CD14-positive monocyte (primary cell): ENCODE measurements at places on chromosomes 5 and 9.

DNA sequence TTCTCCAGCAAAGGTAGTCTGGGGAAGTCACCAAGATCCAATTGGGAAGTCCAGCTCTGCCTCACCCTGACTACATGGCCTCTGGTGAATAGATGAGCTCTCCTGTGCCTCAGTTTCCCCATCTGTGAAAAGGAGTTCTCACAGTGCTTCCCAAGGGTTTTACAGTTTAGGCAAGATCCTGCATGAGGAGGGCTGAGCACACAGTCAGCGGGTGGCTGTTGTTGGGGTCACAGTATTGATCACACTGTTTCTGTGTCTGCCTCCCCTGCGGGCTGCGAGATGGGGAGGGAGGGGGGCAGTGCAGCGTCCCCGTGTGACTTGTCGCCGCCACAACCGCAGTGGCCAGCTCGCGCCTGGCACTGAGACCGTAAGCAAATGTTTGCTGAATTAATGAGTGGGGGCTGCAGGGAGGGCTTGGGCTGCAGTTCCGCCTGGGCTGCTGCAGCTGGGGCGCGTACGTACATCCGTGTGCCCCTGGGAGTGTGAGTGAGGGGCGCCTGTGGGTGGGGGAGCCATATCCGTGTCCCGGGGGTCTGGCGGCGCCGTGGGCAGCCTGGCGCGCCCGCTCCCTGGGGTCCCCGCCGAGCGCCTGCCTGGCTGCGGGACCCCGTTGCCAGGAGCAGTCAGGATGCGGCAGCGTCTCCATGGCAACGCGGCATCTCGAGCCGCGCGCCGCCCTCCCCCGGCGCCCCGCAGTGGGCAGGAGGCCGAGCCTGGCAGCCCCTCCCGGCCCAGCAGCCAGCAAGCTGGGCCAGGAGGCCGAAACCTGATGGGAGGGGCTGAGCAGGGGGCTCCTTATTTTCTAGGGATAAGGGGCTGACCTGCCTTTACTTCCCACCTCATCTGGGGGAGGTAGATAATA is 31.4 kb upstream of the PSD2 start:
- no peak for DNase-seq

DNA sequence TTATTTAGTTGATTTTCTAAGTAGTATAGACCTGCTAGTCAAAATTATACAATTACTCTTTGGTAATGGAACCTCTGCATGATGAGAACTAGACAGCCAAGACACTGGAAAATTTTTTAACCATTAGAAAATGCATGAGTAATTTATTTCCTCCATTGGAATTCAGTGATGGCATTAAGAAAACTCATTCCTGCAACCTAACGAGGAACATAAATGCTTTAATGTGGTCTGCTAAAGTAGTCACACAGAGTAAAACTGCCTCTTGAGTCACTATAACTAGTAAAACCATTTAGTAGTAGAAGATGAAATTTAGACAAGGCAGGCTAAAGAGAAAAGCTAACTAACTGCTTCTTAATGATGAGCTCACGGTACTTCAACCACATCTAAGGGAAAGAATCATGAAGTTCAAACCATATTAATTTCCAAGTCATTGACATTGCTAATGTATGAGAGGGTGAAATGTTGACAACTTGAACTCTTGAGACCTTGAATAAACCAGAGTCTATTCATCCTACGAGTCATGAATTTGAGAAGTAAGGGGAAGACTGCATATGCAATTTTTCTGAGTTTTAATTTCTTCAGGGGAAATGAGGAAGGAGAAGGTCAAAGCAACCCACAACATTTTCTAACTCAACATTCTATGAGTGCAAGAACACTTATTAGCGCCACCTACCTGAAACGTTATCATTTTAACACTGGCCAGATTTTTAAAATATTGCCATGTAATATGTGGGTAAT is 74.4 kb downstream of the GLIS3 start:
- DNase-seq, result no peak

DNA sequence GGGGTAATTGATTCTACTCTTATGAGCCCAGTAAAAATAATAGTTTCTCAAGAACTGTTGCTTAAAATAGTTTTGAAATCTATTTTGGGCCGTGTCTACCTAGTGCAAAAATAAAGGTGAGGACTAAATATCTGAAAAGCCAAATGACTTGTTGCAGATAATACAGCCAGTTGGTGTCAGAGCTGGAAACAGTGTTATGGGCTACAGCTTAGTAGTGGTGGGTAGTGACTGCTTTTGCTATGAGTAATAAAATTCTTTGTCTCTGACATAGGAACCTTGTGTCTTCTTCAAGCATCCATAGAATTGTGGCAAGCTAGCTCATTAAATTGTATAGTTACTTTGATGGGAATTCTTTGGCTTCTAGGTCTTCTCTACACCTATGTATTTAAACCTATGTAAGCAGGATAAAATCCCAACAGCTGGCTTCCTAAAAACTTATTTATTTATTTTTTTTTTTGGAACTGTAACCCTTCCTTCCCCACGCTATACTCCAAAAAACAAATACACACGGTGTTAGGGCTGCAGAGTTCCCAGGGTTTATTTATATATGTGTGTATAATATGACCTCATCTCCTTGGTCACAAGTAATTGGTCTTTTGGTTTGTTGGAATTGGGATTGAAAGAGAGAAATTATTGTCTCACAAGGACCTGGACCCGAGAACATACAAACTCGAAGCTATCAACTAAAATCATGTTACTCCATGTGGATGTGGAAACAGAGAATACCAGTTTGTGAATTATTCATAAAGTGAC is 138.0 kb downstream of the NUDT12 start:
- no peak for DNase-seq

- DNase-seq, result peak; percentile 63
Measured at GRCh38 chr5:154214371-154215106, 24.0 kb downstream of the GALNT10 start.

DNA sequence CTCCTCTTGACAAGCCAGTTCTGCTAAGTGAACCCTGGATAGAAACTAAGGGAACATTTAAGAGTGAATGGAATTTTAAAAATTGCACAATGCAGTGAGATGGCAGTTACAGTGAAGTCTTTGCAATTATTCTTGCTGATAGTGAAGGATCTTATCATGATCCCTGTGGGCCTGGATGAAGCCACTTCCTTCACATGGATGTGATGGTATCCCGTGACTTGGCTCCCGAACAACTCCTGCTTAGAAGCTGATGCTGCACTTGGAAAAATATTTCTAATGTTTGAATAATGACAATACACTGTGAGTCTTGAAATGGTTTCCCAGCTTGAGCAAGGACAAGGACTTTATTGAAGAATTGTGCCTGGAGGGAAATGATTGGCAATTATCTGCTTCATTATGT is 49.2 kb upstream of the NTRK2 start:
- no peak for DNase-seq

GRCh38 chr9:114289571-114290481 is 33.1 kb upstream of the ORM1 start:
- no peak for DNase-seq

- DNase-seq, result no peak
Measured at GRCh38 chr5:6291961-6292360, 86.4 kb downstream of the MED10 start.

- DNase-seq, result no peak
Measured at GRCh38 chr9:32877103-32877502, 93.8 kb downstream of the TMEM215 start.

GRCh38 chr9:2673161-2673560 is 44.1 kb upstream of the KCNV2 start:
- DNase-seq, result no peak
